Activated CD4-positive, alpha-beta T cell treated with anti-CD3 and anti-CD28 coated beads for 1 hour (primary cell): ENCODE measurements at places on chromosomes 2 and 18.

- DNase-seq: no peak
These were observed 49.1 kb downstream of the EML6 start for GRCh38 chr2:54772531-54772930.

DNA sequence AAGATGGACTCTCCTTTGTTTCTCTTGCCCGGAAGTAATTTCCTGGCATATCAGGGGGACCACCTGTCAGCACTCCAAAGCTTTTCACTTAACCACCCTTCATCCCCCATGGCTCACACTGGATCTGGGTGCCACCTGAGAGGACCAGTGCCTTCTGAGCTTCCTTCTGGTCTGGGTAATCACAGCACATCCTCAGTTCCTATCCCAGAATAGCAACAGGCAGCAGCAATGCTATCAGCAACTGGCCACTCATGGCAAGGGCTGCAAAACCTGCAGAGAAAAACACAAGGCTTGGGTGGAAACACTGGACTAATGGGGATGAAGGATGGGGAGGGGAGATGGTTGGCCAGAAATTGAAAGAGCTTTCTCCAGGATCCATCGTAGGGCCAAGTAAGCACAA, 59.9 kb upstream of the STPG4 start:
- no peak for DNase-seq

GRCh38 chr2:101147971-101148370, 3.2 kb downstream of the TBC1D8 start:
- no peak for DNase-seq

DNA sequence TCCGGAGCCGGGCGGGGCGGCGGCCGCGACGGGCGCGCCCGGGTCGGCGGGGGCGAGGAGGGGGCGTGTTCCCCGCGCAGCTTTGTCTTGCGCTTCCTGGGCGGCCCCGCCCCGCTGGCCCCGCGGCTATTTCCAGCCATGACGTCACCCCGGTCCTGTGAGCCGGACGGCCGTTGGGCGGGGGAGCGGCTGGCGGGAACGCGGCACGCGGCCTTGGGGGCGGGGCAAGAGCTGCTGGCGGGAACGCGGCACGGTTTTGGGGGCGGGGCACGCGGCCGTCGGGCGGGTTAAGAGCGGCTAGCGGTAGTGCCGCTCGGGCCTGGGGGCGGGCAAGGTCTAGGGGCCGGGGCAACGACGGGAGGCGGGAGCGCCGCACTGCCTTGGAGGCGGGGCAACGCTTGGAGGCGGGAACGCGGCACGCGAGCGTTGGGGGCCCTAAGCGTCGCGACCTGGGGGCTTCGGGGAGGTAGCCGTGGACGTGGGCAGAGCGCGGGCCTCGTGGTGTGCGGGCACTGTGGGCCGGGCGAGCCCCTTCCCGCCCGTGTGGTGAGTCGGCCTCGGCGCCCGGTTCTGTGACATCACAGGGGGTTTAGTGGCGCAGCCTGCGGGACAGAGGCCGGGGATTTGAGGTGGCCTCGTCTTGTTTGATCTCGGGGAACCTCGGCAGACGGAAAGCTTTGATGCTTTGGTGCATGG, 704 bp downstream of the KLF11 start:
- DNase-seq: peak; percentile 95

DNA sequence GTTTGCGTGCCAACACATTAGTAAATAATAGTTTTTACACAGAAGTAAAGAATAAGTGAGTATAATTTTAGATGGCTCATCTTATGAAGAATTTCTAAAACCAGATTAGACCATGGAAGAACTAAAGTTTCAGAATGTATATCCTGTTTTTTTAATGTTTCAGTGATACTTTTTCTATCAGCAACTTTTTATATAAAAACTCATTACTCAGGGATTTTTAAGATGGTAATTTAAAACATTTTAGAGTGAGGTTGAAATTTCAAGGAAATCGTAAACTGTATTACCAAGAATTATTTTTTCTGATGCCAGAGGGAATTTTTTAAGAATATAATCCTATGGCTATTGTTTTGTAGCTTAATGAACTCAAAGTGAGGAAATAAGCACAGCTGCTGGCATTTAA, 128.5 kb upstream of the FANCL start:
- no peak for DNase-seq

GRCh38 chr2:146385031-146385430, 1459.8 kb upstream of the ACVR2A start:
- no peak for DNase-seq

DNA sequence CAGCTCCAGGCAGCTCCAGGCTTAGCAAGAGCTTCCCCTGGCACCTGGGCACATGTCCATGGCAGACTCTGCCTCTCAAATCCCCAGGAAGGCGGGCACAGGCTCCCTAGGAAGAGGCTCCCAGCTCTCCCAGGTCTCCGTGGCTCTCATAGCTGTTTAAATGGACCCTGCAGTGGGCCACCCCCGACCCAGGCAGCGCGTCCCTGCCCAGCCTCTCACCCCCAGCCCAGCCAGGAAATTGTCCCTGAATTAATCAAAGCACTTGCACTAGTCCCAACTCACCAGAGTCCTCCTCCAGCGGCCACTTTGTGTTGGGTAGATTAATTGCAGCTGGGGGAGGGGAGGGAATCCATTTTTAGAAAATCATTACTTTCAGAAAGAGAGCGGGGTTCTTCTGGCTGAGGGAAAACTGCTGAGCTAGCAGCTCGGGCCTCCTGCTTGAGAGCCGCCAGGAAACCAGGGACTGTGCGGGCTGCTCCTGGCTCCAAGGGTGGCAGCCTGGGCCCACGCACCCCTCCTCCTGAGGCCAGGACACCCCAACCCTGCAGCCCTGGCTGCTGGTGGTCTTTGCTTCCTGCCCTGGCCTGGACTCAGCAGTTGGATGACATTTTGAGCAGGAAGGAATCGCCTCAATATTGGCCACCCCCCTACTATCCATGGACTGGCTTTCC, 36.0 kb downstream of the SMAD7 start:
- DNase-seq: no peak

GRCh38 chr2:44746856-44747615, 194.5 kb upstream of the SIX3 start:
- DNase-seq: no peak

DNA sequence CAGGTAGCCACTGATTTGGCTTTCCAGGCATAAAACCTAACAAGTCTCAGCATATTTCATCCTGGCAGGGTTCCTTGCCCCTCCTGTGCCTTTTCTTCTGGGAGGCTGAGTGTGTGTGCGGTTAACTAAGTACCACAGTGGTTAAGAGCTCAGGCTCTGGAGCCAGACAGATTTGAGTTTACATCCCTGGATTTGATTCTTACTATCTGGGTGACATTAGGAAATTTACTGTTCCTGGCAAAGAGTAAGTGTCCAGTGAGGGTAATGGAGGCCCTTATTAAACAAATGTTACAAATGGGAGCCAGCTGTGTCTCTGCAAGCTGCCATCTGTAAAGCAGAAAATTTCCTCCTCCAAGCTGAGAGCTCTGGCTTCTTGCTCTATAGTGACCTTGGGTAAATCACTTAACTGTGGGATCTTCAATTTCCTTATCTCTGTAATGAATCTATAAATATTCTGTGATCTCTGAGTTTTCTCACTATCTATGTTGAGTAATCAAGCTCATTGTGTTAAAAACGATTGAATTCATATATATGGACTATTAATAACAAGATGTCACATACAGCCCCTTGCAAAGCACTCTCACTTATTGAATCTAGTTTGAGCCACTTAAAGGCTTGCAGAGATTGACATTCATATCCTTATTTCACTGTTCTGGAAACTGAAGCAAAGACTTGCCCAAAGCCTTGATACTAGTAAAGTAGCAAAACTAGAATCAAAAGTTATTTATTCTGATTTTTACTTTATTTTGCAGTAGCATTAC, 6.5 kb upstream of the COBLL1 start:
- DNase-seq: no peak

- DNase-seq: no peak
These were observed 1.2 kb downstream of the ANKRD23 start for GRCh38 chr2:96842600-96842999.

- no peak for DNase-seq
These were observed 172.4 kb upstream of the GULP1 start for GRCh38 chr2:188119112-188119838.
